Activated CD8-positive, alpha-beta memory T cell treated with anti-CD3 and anti-CD28 coated beads for 48 hours (primary cell): ENCODE measurements at places on chromosomes 5 and 9.

GRCh38 chr9:15277400-15278090, 29.5 kb downstream of the TTC39B start:
- DNase-seq: no peak

DNA sequence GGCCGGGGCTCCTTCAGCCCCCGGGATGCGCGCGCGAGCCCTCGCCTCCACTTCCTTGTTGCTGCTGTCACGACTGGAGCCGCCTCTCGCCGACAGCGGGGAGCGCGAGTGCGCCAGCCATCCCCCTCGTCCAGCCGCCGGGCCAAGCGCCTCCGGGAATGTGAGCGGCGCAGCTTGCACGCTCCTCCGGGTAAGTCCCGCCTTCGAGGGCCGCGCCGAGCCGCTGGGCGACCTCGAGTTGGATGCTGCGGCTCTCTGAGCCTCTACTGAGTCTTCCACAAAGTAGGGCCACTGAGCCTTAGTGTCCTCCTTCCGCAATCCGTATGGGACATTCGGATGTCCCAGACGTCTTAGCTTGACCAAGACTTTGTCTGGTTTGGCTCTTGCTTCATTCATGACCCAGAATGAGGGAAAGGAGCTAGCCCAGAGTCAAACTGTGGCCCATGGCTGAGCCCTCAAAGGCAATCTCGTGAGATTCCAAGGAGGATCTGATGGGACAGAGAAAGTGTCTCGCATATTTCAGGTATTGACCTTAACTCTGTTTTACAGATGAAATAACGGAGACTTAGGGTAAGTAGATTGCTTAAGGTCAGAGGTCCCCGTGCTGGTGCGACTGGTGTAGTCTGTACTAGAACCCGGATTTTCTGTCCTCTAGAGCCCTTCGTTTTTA, 586 bp downstream of the HMGXB3 start:
- DNase-seq: no peak

DNA sequence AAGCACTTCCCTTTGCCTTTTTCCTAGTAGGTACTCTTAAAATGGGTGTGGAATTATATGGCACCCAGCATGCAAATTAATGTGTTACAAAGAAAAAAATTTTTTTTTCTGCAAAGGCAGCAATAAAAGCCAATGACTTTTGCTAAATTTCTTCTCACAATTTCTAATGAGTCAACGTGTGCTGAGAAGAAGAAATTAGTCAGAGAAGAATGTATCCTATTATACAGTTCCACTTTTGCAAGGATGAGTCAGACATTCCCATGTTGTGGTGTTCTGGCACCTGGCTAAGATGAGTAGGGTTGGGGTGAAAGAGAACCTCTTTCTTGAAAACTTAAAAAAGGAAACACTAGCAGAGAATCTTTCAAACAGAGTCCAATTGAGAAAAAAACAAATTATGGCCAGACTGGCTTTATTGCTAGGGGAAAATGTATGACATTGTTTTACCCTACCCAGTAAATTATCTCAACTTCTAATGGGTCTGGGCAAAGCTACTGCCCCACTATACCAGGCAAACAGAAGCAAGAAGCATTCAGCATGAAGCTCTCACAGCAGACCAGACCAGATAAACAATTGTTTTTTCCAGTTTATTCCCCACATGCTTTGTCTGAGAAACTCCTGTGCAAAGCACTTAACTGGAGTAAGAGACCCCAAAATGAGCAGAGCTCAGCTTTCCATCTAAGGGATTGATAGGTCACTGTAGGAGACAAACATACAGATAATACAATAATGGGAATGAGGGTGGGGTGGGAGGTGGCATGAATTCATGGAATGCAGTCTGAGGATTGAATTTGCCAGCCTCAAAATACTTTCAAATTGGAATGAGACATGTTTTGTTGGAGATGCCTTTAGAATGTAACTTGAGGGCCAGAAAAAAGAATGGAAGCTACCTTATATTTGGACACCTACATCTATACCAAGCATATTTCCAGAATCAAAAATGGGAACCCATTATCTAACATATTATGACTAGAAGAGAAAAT, 220.8 kb upstream of the RFX3 start:
- DNase-seq: no peak

DNA sequence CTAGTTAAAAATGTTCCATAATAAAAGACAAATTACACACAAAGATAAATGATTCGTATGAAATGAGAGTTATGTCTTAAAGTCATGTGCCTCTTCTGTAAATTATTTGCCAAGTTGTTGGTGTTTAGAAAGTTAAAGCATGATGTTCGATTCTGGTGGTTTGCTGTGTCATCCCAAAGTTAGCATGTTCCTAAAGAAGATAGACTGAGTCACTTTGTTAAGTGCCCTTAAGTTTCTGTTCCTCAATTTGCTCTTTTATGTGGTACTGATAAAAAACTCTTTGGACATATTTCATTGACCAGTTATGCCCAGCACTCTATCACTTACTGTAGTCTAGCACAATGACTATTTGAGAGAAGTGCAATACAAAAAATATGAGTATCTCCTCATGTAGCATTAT, 366.9 kb upstream of the ZNF608 start:
- no peak for DNase-seq

DNA sequence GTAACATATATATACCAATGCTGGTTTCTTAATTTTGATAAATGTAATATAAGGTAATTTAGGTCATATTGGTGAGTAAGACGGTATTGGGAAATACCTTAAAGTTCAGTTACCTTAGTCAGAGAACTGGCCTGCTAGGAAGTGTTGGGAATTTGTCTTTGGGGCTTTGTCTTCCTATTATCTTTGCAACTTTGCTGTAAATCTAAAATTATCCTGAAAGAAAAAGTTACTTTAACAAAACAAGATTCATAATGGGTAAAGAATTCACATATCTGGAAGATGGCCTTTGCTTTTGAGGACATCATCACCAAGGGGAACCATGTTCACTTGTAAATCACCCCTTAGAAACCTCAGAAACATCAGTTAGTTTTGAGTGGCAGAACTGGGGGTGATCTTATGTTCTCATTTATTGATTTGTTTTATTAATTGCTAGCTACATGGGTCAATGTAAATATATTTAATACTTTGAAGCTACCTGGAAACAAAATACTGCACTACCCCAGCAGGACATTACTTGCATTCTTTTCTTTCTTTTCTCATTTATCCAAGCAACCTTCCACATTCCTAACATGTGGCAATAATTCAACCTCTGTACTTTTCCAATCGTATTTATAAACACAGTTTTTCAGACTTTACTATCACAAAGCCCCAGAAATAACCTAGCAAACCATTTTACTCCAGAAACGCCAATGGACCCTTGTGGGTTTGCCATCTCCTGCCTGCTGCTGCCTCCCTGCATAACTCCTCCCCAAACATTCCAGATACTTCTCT, 41.4 kb downstream of the GLIS3 start:
- no peak for DNase-seq
